ENCODE measurements at places on chromosomes 2 and 18.

GRCh38 chr2:101758001-101758400 is 60.5 kb downstream of the MAP4K4 start:
- DNase-seq = no peak

DNA sequence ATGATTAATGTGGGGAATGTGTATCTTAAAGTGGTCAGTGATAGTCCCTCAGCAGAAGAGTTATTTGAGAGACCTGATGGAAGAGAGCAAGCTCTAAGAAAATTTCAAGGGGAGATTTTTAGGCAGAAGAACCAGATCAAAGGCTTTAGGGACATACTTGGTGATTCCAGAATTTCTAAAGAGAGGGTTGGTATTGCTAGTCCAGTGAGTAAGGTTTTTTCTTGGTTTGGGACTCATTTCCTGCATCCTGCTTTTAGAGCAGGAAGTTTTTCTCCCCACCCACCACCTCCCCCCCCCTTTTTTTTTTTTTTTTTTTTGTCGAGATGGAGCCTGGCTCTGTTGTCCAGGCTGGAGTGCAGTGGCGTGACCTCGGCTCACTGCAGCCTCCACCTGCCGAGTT is 42.7 kb upstream of the DYSF start:
- no peak for DNase-seq

DNA sequence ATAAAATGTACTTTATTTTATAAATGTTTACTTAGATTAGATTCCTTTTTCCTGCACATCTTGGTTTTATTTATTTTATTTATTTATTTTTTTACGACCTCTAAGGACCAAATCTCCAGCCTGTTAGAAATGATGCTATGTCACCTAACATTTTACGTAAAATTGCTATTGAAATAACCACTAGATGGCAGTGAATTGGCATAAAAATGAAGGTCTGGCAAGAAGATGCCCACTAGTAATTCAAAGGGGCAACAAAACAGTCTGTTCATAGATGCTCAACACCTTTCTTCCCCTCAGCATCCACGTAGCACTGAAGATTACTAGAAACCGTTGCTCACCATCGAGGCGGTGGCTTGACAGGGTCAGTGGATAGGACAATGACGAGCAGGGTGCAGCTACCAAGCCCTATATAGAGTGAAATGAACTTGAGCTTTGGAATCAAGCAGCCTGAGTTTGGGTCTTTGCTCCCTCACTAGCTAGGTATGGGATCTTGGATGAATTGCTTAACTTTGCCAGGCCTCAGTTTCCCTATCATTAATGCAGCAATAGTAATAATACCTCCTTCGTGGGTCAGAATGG is 128.7 kb upstream of the L3MBTL4 start:
- no peak for DNase-seq

DNA sequence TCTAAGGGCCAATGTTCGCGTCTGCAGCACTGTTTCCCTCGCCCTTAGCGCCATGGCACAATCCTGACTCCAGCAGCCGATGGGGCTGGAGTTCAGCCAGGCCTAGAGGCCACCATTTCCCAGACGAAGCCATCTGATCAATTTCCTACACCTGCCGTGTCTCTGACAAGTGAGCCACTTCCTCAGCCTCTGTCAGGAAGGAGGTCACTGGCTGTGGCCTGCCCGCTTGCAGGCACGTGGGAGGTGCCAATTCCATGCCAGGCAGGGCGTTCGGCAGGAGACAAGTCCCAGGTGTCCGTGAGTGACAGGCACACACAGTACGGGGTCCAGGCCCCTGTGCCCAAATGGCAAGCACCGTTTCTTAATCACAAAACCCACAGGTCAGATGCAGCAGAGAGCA is 234.5 kb downstream of the TWIST2 start:
- no peak for DNase-seq

GRCh38 chr2:45274250-45274926 is 265.1 kb upstream of the SIX2 start:
- no peak for DNase-seq

GRCh38 chr2:128321784-128322714 is 3.4 kb upstream of the HS6ST1 start:
- DNase-seq = peak; percentile 63

DNA sequence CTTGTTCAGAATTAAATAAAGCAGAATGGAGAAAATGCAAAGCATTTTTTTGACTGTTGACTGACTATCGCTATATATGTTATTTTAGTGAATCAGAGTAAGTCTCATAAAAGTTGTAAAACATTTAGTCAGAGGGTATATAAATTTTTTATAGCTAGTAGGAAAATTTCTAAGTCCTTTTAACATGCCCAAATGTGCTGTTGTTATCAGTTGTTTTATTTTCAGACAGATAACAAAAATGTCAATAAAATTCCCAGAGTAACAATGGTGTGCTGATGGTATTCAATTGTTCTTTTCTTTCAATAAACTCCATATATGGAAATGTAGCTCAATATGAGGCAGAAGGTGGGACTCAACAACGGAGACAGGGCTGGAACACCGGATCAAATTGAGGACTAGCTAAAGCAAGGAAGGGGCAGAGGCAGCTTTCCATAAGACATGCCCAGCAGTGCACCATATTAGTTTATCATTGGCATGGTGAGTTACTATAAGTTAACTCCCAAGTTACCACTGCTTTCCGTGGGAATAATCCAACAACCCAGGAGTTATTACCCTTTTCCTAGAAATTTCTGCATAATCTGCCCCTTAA is 26.6 kb downstream of the GULP1 start:
- DNase-seq = no peak

DNA sequence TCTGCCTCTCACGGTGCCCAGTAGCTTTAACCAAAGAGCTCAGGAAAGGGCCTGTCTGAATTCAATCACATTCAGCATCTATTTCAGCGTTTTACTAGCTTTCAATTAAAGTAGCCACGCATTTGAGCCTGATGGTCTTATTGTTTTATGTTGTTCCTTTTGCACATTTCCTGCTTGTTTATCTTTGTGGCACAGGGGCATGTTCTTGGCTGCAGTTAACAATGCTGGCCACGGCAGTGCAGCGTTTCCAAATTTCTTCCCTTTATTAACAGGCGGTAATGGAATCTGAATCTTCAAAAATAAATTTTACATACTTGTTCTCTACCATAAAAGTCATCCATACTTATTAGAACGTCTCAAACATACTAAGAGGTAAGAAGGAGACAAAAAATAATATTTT is 46.2 kb downstream of the HPCAL1 start:
- DNase-seq = no peak

DNA sequence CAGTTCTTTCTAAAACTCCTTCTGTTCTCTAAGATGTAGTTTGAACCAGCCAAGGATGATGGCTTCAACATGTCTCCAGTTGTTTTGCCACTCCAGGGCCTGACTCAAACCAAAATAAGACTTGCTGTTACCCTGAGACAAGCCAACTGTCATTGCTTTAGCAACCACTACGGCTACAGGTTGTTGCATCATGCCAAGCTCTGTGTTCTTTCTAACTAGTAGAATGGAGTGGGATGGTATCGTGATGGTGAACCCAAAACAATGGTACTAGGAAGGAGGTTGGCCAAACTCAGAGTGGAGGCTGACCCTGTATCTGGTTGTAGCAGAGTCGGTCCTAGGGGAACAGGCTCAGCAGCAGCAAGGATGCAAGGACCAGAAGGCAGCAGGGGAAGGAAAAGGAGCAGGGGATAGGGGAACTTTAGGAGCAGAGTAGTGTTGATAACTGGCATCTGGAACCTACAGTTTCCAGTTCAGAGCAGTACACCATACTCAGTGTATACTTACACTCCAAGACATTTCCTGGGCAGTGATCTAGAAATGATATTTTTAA is 51.6 kb downstream of the PDK1 start:
- DNase-seq = no peak

DNA sequence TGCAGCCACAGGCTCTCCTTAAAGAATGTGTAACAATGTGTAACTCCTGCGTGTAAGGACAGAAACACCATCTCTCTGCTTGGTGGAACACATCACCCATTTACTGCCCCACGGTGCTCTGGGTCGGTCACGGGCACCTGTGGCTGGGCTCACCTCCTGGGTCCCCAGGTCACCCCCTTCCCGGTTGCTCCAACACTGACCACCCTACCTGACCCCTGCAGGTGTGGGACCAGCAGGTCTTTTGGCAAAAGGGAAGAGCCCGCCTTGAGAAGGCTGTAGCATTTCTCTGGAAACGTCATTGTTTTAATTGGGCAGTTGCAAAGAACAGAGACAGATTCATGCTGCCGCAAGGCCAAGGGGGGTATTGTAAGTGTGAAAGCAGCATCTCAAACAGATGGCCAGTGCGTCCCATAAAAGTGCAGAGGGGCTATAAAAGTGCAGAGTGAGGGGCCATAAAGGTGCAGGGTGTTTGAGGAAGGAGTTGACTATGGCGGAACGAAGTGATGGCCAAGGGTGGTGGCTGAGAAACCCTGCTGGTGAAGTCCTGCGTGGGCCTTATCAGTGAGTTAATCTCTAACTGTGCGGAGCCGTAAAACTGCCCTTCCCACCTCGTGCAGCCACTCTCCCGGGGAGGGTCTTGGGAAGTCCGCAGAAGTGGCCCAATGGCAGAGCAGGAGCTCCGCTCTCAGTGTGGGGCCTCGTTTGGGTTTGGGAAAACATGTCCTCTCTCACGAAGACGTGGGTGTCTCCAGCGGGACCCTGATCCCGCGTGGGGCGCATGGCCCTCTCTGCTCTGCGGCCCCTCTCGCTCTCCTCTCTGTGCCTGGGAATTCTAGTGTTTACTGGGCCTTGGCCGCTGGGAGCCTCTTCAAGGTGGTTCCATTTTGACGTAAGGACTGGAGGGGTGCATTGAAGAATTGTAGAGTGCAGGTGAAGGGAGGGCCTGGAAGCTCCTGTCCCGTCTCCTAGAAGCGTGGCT is 13.7 kb upstream of the NEU4 start:
- DNase-seq = no peak

GRCh38 chr2:122863532-122863931 is 1108.1 kb downstream of the TSN start:
- DNase-seq = no peak

DNA sequence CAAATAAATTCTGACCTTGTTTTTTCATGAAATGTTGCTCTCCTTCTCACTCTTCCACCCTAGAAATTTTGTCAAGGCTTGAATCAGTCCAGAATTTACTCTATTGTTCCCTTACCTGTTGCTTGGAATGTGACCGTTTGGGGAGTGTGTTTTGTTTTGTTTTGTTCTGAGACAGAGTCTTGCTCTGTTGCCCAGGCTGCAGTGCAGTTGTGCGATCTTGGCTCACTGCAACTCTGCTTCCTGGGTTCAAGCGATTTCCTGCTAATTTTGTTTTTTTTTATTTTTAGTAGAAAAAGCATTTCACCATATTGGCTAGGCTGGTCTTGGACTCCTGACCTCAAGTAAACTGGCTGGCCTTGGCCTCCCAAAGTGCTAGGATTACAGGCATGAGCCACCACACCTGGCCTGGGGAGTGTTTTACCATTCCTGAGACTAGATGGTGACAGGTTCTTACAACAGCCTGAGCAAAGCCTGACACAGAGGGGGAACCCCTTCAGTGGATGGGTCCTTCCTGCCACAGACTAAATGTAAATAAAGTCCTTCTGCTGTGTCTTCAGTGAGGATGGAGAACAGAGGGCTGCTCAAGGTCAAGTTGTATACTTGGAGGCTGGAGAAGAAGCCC is 52.0 kb downstream of the HAUS1 start:
- DNase-seq = no peak

- no peak for DNase-seq
Observed at GRCh38 chr18:35835833-35836232, 136.6 kb upstream of the RMP24 start.

DNA sequence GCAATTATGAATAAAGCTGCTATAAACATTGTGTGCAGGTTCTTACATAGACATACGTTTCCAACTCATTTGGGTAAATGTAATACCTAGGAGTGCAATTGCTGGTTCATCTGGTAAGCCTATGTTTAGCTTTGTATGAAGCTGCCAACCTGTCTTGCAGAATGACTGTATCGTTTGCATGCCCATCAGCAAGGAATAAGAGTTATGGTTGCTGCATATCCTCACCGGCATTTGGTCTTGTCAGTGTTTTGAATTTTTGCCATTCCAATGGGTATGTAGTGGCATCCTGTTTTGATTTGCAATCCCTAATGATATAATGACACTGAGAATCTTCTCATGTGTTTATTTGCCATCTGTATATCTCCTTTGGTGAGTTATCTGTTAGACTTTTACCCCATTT is 20.7 kb downstream of the CCDC150 start:
- no peak for DNase-seq

DNA sequence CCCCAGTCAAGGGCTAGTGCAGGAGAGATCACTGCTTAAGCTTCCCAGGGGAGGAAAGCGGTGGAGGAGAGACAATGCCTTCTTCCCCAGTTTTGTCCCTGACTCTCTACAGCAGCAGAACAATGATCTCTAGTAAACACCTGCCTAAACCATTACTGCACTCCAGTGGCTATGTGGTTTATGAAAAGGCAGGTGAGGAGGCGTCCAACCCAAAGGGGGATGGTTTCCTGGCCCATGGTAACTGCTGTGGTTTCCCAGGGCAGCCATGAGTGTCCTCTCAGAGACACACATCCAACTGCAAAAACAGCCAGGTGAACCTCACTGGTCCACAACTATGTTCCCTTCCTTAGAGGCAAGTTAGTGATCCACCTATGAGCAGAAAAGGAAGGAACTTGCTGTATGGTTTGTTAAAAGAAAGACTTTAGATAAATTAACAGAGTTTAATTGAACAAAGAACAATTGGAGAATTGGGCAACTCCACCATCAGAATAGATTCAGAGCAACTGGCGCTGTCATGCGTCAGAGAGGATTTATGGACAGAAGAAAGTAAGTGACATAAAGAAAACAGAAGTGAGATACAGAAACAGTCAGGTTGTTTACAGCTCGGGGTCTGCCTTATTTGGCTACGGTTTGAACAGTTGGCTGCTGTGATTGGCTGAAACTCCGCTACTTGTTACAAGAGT is 4.8 kb upstream of the TTC39C start:
- DNase-seq = no peak

- DNase-seq = no peak
Observed at GRCh38 chr2:98089941-98090340, 3.0 kb downstream of the VWA3B start.

GRCh38 chr2:160952464-160953254 is 207.6 kb upstream of the TANK start:
- no peak for DNase-seq

GRCh38 chr2:73830871-73831401 is 2.2 kb downstream of the STAMBP start:
- DNase-seq = no peak

- DNase-seq = no peak
Observed at GRCh38 chr2:15761056-15761455, 169.4 kb downstream of the DDX1 start.
